Stimulated activated CD8-positive, alpha-beta memory T cell treated with anti-CD3 and anti-CD28 coated beads, Interleukin-7, amount 100 ng/mL, for 1 hour (primary cell): ENCODE measurements at places on chromosomes 5 and 9.

DNA sequence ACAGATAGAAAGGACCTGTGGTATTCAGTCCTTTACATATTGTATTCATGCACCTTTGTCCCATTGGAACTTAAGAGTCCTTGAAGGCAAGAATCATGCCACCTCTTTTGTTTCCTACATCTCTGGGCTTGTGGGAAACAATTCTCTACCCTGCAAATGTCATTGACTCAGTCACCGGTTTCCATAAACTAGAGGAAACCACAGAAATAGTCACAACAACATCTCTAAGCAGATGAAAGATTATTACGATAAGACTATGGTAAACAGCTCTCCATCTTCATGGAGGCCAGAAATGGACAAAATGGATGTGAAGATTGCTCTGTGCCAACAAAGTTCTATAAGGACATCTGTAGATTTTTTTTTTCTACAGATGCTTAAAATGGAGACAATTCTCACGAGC, 165.5 kb downstream of the PIK3R1 start:
- no peak for DNase-seq

DNA sequence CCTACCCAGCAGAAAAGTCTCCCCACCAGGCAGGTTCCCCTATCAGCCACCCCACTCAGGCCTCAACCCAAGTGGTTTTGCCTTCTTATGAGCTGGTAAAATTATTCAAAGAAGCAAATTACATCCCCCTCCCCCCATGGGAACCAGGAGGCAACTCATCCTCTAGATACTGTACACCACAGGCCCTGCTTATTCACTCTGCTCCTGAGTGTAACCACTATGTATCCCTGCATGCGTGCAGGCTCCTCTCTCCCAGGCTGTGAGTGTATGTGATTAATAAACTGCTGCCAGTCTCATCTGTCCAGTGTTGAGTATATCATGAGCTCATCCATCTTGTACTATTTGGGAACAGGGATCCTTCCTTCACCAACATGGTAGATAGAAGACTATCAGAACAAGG, 8.6 kb downstream of the KCTD16 start:
- no peak for DNase-seq

DNA sequence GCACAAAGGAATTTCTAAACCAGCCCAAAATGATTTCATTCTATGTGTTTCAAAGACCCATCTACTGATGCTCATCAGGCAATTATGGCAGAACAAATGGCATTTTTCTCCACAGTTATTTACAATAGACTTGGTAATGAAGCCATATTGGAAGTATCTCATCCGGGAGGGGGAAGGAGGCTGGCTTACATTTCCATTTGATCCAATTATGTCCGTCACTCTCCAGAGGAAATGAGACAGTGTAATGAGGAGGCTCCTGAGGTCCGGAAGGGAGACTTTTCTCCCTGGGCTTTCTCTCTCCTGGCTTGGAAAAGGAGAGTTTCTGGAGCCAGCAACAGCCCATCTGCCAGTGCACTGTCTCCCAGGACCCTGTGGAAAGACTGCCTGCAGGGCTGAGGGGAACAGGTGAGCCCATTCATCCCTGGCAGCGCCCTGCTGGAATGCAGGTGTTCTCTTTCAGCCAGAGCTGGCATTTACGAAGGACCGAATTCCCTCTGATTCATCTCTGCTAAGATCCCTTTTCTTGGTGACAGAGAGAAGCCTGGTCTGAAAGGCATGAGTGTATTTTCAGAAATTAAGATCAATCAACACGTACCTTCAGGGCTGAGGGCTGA, 54.9 kb upstream of the SAP30L start:
- no peak for DNase-seq

GRCh38 chr5:598564-598890, 13.6 kb upstream of the CEP72 start:
- no peak for DNase-seq

- no peak for DNase-seq
These were observed 32.8 kb downstream of the GDNF start for GRCh38 chr5:37807015-37807414.

- no peak for DNase-seq
These were observed 231.3 kb downstream of the NPR3 start for GRCh38 chr5:32942225-32942989.
